Stimulated activated CD4-positive, alpha-beta T cell treated with anti-CD3 and anti-CD28 coated beads, Interleukin-1b, Interleukin-23, amount 100 ng/mL, for 1 hour (primary cell): ENCODE measurements at places on chromosomes 11 and 22.

DNA sequence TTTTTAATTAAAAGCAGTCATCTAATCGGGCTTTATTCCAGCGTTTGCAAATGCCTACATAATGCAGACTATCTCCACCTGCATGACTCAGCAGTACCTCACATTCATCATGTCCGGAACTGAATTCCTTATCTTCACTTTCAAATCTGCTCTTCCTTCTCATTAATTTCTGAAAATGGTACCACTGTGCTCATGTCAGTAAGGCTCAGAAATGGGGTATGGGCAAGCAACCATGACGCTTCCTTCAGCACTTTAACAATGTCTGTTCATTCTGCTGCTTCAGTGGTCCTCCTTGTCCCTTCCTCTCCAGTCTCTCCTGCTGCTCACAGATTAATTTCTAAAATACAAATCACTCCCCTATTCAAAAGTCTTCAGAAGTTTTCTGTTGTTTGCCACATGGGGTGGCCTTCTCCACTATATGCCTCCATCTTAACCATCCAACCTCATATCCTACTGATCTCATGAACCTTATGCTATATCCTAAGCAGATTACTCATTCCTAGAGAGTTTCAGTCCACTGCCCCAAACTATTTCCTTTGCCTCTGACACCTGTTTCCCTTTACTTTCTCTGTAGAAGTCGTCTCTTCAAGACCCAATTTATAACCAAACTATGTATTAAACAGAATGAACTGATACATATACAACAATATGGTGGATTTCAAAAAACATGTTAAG is 7.0 kb downstream of the GTF2H1 start:
- no peak for DNase-seq

DNA sequence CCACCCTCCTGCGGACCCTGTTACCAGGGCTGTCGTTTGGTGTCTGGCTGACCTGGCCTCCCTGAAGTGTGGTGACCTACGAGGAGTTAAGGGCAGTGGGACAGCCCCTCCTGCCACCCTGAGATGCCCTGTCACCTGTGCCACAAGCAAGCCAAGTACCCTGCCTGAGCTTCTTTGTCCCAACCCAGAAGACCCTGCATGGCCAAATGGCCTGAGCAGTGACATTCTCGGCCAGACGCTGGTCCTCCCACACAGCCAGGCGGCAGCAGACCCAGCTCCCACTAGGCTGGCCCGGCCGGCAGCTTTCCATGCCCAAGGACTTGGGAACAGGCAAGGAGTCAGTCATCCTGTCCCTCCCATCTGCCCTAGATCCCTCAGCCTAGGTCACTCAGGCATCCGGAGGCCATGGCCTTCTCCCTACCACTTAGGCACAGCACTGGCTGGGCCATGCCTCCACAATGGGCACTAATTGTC is 7.6 kb downstream of the ARVCF start:
- no peak for DNase-seq

GRCh38 chr11:68677432-68677831 is 6.9 kb upstream of the GAL start:
- no peak for DNase-seq

- DNase-seq, result no peak
Observed at GRCh38 chr11:134289789-134290188, 13.6 kb downstream of the GLB1L3 start.

- no peak for DNase-seq
Observed at GRCh38 chr11:131218542-131218941, 151.9 kb upstream of the NTM start.

- DNase-seq, result no peak
Observed at GRCh38 chr22:24952837-24953383, 394 bp downstream of the KIAA1671 start.

DNA sequence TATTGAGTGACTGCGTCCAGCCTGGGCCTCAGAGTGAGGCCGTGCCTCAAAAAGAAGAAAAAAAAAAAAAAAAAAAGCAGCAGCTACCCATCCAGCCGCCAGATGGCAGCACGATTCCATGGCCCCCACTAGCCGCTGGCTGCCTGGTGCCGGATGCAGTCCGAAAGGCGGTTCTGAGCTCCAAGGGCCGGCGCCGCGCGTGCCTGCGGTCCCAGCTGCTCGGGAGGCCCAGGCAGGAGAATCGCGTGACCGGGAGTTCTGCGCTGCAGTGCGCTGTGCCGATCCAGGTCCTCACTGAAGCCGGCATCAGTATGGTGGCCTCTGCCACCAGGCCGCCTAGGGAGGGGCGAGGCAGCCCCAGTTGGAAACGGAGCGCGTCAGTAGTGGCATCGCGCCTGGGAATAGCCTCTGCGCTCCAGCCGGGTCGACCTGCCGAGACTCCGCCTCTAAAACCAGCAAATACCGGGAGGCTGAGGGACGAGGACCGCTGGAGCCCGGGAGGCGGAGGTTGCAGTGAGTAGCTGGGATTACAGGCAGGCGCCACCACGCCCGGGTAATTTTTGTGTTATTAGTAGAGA is 19.3 kb downstream of the SCARF2 start:
- DNase-seq, result peak; percentile 50
